GM23338 (cell line): ENCODE measurements at places on chromosomes 16 and 17.

GRCh38 chr16:66474750-66475199, 47.7 kb downstream of the BEAN1 start:
- DNase-seq = no peak

DNA sequence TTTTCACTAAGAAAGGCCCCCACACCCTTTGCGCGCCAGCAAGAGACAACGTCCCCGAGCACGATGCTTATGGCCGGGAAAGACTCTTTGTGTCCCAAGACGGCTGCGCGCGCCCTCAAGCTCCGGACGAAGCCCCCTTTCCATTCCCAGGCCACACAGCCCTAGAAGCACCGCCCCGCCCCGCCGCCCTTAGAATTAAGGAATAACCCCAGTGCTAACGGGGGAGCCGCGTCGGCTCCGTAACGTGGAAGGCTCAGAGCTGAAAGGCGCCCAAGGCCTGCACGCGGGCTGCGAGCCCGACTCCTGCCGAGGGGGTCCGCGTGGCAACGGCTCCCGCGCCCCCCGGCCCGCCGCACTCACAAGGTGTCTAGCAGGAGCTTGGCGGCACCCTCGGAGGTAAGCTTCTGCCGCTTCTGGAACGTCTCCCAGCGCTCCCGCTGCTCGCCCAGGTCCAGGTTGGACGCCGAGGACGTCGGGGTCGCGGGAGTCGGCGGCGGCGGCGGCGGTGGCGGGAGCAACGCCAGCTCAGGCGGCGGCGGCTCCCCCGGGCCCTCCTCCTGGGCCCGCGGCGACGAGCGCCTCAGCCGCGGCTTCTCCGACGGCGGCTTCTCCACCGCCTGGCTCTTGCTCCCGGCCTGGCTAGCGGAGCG, 477 bp downstream of the CENPV start:
- DNase-seq = peak; percentile 81

GRCh38 chr17:36611345-36612072, 10.1 kb downstream of the MRM1 start:
- DNase-seq = no peak

DNA sequence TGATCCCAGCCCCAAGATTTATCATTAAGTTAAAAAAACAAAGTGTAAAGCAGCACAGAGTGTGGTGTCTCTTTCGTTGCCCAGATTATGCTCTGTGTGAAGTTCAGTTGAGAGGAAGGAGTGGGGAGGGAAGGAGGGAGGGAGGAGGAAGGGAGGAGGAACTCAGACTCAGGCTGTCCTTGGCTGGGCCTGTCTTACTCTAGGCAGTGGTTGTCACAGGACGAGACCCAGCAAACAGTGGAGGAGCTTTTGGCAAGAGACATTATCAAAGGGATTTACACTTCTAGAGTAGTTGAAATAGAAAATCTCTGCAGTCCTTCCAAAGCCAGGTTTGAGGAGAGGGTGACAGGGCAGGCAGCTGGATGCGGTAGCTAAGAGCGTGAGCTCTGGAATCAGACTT, 27.8 kb downstream of the KNOP1 start:
- DNase-seq = no peak

DNA sequence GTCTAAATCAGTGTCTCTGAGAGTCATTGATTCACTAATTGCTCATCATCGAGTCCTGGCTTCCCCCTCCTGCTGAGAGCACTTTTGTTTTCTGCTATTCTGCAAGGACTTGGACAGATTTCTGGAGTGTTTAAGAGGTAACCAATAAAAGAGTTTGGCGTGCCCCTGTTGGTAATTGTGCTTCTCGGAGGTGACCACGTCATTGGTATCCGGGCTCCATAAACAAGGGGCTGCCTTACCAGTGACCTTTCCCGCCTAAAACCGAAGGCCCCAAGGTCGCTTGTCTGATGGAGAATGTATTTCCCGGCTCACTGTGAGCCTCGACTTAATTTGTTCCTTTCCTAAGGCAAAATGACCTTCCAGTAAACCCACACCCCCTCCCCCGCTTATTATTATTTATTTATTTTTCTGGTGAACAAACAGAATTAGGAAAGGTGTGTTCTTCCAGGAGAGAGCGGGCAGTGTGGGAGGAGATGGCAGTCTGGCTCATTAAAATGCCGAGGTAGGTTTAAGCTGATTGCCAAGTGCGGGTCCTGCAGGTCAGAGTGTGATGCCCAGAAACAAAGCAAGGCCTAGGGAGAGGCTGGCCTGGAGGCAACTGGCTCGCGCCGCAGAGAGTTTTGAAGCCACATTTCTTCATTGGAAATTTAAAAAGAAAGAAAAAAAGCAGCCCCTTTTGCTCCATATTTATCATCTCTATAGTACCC, 30.2 kb downstream of the MSI2 start:
- DNase-seq = peak; percentile 32

- DNase-seq = no peak
Observed at GRCh38 chr16:73274140-73274539, 226.2 kb upstream of the ZFHX3 start.

GRCh38 chr17:74004056-74004455, 199.4 kb upstream of the RPL38 start:
- DNase-seq = no peak

- DNase-seq = peak; percentile 70
Observed at GRCh38 chr16:87603684-87604633, 1.7 kb downstream of the JPH3 start.

DNA sequence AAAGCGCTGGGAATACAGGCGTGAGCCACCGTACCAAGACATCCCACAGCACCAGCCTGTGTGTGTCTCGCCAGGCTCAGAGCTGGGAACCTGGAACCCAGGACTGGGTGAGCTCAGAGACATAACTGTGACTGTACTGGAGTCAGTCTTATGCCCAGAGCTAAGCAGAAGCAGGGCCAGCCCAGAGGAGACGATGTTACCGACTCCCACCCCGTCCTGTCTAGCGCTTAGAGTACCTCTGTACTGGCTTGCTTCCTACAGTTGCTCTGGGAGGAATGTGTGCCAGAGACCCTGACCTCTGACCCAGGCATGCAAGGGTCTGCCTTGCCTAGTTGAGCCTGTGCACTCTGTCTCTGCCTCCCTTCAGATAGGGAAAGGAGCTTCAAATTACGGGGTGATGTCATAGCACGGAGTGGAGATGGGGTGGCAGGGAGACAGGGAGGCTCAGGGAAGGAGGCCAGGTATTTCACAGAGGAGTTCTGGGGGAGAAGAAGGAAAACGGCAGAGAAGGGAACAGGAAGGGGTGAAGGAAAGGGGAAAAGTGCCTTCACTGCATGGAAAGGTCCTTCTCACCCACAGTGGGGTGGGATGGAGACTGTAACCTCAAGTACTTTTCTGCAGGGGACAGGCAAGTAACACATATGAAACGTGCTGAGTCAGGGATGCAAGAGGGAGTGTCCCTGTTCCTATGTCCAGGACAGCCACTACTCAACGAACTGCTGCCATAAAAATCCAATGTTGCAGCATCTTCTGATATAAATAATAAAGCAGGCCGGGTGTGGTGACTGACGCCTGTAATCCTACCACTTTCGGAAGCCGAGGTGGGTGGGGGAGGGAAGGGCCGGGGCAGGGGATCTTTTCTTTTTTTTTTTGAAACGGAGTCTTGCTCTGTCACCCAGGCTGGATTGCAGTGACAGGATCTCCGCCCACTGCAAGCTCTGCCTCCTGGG, 5.8 kb upstream of the ARMC5 start:
- peak; percentile 62 for DNase-seq

GRCh38 chr16:48608871-48609651, 919 bp downstream of the N4BP1 start:
- DNase-seq = peak; percentile 63

DNA sequence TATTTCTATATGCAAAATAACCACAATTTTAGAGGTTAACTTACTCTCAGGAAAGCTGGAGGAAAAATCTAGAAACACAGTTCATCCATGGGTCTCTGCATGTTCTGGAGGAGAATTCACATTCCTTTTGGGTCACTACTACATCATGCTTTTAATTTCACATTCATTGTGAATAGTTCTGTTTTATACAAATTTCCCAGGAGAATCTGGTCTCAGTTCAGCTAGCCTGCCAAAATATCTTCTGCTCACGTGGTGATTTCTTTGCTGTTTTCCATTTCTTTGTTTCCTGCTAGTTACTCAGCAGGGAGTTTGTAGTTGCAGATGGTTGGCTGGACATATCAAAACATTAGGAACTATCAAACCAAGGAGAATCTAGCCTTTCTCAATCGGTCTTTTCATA, at the start of gene ABCA9:
ABCA9 (minus strand) TSS at position 106 of the 400 bp plus-strand sequence. CDS start 9,801 bp downstream, outside the sequence.
- DNase-seq = no peak

DNA sequence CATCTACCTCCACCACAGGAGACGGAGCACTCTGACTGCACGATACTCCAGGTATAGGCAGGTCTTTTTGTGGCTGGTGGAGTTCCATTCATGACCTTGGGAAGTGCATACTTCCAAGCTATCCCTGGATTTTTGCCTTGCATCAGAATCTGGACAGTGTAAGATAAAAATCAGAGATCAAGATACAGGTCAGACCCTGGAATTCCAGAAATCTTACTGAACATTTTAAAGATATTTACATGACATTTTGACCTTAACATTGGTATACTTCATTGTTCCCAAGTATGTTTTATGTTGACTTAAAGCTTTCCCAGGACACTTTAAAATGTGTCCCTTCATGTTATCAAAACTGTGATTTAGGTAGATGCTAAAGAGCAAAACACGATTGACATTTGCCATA, 101.0 kb downstream of the SYCE1L start:
- DNase-seq = no peak

GRCh38 chr17:44779211-44780025, 20.6 kb downstream of the ADAM11 start:
- DNase-seq = peak; percentile 90

- DNase-seq = no peak
Observed at GRCh38 chr17:31834448-31834847, 24.6 kb downstream of the COPRS start.

- no peak for DNase-seq
Observed at GRCh38 chr17:50547736-50548083, 736 bp downstream of the SPATA20 start.

DNA sequence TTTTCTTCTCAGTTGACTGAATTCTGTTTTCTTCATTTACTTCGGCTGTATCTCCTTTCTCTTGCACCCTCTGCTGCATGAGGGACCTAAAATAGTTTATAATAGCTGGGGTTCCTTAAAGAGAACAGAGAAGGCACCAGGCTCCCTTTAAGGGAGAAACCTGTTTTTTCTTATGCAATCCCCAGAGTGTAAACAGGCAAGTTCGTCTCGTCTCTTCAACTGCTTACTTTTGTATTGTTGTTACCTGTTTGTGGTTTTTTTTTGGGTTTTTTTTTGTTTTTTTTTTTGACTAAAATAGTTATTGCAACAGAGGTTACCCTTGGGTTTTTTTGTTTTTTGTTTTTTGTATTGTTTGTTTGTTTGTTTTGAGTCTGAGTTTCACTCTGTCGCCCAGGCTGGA, 3.7 kb upstream of the LDHD start:
- no peak for DNase-seq

- DNase-seq = peak; percentile 97
Observed at GRCh38 chr17:42980274-42980765, at the start of gene RUNDC1. Gene RUNDC1, plus strand, starts transcription at chr17:42980565. Its CDS starts 12 bp downstream, at chr17:42980577.

DNA sequence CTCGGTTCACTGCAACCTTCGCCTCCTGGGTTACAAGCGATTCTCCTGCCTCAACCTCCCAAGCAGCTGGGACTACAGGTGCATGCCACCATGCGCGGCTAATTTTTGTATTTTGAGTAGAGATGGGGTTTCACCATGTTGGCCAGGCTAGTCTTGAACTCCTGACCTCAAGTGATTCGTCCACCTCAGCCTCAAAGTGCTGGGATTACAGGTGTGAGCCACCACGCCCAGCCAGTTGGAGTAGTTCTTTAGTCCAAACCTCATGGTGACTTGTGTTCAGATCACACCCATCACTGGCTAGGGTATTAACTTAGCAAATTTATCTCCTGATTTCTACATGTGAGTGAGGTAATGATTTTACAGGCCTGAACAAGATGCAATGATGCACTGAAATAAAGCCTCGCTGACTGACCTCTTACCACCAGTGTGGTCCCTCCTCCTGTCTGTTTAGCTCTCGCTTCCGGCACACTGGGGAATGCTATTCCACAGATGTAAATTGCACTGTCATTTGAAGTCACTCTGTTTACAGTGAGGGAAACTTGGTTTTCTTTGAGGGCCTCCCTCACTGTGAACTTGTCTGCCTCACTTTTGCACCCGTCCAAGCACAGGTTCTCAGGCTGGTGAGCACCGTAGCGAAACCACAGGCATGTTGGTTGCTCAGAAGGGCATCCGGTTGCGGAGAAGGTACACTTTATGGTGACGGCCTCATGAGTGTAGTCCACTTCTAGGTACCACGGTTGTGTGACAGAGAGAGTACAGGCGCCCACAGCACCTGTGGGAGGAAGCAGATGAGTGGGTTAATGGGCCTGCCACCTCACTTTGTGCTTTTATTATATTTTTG, 5.5 kb downstream of the IGSF6 start:
- no peak for DNase-seq

DNA sequence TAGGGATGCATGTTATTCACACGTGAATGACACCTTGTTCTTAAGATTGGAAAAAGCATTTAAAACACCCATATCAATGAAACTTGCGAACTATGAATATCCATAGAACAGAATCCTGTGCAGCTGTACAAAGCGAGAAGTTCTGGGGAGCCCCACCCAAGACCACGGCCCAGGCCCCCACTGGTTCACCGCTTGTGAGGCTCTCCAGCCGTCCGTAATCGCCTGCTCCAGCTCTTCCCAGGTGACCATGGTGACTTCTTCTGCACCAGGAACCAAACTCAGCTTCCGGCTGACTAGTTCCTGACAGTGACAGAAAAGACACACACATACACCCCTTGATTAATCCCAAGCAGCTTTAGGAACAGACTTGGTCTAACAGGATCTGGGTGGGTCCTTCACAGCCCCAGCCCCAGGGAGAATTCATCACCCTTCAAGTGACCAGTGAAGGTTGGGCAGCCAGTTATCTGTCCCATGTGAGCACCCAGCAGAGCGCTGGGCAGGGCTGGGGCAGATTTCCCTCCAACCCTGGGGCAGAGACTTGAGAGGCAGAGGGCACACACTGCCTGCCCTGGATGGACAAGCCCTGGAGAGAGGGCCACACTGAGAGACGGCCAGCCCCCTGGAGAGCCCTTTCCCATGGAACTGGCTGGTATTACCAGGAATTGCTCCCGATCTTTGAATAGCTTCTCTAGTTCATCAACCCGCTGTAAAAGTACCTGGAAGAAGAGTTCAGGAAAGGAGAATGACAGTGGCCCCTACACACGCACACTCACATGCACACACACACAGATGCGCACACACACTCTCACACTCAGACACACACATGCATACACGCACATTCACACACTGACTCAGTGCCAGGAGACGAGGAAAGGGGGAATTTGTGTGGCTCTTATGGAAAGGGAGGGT, 3.6 kb downstream of the QRICH2 start:
- no peak for DNase-seq
